ENCODE measurements at places on chromosomes 7 and 10.

- DNase-seq = no peak
These were observed 973.8 kb downstream of the PCDH15 start for GRCh38 chr10:53827261-53827660.

GRCh38 chr10:58701405-58702135 lies 188.9 kb downstream of the BICC1 start:
- peak; percentile 91 for DNase-seq

DNA sequence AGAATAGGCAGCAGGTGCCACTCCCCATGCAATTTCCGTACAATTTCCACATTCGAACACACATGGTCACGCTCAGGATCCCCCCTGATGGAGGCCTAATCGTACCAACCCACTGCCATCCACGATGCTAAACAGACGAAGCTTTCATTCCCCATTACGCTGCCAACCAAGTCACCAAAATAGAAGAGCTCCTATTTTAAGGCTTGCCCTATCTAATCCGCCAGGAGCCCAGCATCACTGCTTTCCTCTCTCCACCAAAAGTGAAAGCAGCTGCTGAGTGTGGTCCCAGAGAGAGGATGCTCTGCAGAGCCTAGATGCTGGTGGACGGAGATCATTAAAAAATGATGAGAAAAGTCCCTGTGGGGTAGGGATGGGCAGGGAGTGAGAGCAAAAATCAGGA lies 43.3 kb downstream of the HSPA12A start:
- no peak for DNase-seq

- no peak for DNase-seq
These were observed 109.4 kb upstream of the PDCD4 start for GRCh38 chr10:110762109-110762848.

- DNase-seq = no peak
These were observed 15.4 kb downstream of the YWHAG start for GRCh38 chr7:76343294-76343930.

GRCh38 chr7:11613292-11613930 lies 218.6 kb downstream of the THSD7A start:
- no peak for DNase-seq

DNA sequence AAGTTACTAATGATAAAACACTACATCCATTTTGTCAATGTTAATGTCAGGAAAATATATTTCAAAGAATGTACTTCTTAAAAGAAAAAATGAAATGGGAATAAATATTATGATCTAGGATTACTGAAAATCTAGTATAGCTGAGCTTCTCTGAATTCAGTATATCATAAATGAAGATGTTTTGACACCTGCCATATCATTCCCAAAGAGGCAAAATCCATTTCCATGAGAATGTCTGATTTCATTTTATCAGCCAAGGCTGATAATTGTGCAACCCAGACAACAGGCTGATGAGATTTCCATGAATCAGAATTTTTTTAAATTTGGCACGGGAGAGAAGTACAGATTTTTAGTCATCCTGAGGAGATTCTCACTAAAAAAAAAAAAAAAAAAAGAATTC lies 32.5 kb downstream of the ZFAND4 start:
- DNase-seq = no peak

DNA sequence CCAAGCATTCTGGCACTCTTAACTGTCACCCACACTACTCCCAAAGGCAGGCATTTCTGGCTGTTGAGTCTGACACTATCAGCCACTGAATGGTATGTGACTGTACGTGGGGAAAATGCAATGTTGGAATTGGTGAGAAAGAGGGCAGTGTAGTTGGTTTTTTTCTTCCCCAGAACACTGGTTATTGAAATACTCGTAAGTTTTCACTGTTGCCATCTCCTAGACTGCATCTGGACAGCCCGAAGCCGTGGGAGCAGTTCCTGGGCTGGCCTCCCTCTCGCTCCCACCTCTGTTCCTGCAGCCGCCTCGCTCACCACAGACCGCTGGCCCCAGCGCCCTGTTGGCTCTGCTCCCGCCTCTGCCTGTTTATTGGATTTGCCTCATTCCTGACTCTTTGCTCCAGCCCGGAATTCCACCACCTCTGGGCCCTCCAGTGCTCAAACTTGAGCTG lies 5.7 kb downstream of the PLCE1 start:
- peak; percentile 43 for DNase-seq

GRCh38 chr10:132938472-132939339 lies 3.7 kb downstream of the CFAP46 start:
- DNase-seq = peak; percentile 12

DNA sequence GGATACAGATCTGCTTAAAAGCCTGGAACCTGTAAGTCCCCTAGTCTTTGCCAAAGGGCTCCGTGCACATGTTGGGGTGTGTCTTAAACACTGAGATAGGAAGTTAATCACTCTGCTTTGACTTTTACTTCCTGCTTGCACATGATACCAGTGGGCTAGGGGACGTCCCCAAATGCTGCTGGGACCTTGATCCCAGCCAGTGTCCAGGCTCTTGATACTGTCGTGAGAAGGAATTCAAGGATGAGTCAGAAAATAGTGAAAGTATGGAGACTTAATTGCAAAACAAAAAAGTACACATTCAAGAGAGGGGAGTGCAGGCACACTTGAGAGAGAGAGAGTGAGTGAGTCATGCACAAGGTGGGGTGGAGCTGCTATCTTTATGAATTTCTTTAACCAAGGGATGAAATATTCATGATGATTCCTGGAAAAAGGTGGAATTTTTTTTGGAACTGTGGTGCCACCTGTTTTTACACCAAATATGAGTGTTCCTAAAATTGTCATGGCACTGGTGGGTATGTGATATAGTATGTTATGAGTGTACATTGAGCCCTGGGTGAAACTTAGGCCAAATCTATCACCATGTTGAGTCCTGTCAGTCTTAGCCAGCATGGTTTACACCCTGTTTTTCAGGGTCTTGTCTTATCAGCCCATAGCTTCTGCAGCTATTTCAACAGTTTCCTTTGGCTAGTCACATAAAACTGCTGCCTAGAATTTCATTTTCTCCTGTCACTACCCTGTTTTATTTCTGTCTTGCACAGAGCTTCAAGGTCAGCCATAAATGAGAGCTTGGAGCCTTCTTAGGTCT lies 88.3 kb upstream of the CYP26C1 start:
- peak; percentile 76 for DNase-seq

DNA sequence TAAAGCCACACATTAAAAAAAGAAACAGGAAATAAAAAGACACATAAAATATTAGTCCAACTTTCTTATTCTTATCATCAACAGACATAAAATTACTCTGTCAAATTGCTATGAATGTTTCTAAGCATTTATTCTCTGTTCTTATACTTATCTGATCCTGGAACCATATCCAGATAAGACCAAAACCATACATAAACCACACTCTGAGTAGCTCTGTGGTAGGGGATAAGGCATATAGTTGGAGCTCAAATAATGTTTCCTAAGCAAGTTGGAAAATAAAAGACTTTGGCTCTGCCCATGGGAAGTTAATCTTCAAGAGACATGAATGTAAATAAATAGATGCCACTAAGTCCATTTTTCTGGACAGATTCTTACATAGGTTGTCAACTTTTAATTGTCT lies 103.1 kb upstream of the PLXDC2 start:
- DNase-seq = no peak

DNA sequence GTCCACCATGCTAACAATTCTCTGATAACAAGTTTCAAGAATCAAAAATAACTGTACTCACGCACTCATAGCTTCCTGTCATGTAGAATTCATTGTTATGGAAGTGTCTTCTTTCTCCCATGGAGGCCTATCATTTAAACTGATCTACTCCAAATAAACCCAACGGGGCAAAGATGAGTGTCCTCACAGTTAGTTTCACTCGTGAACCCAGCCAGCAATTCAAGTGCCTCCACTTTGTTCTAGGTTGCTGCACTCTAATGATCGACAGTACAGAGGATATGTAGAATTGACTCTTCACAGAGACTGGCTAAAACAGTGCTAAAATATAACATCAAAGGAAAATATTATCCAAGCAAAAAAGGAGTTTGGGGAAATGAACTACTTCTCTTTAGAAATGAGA lies 111.4 kb downstream of the LRRN3 start:
- no peak for DNase-seq

GRCh38 chr7:5694912-5695726 lies 86.3 kb downstream of the RNF216 start:
- DNase-seq = peak; percentile 98

DNA sequence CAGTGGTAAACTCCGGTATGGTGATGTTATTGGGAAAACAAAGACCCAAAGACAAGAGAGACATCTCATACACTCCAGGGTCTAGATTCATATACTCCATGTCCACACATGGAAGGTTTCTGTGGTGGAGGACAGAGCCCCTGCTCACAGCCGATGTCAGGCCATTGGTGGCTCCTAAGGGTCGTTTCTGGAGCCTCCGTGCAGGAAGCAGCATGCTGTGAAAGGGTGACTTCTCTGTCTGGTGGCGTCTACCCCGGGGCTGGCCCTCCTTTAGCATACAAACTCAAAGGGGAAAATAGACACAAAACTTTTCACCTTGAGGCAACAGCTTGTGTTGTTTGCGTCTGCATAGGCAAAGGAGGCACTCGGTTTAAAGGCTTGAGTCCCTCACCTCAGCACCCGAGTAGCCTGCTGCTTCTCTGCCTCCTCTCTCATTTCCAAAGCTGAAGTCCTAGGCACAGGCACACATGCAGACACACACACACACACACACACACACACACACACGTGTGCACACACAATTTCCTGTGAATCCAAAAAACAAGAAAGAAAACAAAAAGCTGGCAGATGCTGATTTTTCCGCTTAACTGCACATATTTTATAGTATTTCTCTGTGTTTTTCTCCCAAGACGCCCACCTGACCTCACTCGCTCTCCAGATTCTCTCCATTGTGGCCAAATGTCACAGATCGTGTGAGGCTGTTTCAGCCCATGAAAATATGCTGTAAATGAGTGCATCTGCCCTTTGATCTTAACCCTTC lies 601.4 kb upstream of the MGMT start:
- DNase-seq = no peak

GRCh38 chr7:148921806-148922205 lies 37.7 kb upstream of the EZH2 start:
- no peak for DNase-seq

DNA sequence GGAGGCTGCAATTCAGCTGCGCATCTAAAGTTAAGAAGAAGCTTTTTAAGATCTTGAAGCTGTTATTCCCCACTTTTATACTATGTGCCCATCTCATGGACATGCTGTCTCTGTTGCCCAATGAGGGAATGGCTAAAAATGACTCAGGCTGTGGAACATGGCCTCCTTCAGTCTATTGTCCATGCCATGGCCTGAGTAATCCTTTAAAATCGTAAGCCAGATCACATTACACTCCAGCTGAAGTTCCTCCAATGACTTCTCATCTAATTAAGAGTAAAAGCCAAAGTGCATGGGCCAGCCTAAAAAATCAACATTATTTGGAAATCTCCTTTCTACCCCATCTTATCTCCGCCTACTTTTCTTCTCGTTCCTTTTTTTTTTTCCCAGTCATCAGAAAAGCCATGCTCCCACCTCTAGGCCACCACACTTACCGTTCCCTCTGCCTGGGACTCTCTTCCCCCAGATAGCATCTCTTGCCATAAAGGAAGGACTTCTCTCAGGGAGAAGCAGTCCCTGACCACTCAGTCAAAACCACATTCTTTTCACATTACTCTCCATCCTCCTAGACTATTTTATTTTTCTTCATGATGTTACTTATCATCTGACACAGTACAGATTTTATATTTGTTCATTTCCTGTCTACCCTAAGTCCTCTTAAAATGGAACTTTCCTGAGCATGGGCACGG lies 337.4 kb downstream of the PRPF18 start:
- peak; percentile 89 for DNase-seq

- no peak for DNase-seq
These were observed 23.3 kb downstream of the NEUROG3 start for GRCh38 chr10:69549959-69550358.

- DNase-seq = no peak
These were observed 27.7 kb downstream of the STK32C start for GRCh38 chr10:132279873-132280645.

- DNase-seq = no peak
These were observed 216.6 kb upstream of the YAE1 start for GRCh38 chr7:39349452-39350123.

GRCh38 chr10:69657430-69657829 lies 27.4 kb downstream of the FAM241B start:
- no peak for DNase-seq

- no peak for DNase-seq
These were observed at the start of gene TRIM24 for GRCh38 chr7:138460176-138460648. Gene TRIM24 (plus strand): TSS chr7:138460259. CDS start chr7:138460549, 290 bp downstream.

- peak; percentile 63 for DNase-seq
These were observed 6.5 kb downstream of the FZD8 start for GRCh38 chr10:35635576-35635975.

- DNase-seq = no peak
These were observed 19.2 kb downstream of the ABCB4 start for GRCh38 chr7:87456247-87456646.

DNA sequence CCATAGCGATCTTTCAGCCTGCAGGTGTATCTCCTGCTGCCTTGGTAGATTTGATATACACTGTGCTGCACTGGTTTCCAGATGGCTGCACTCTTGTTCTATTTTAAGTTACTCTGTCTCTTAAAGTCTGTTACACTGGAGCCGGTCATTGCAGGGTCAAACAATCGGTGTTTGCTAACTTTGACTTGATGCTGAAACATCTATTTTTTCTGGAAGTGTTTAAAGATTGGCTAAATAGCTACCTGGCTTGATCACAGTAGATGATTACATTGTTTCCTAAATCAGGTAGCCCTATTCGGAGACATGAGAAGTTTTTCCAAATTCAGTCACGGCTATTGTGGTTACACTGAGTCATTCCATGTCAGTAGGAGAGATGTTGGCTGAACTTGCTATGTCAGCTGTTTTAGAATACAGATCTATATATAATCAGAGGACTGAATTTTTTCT lies 574.8 kb downstream of the ETV1 start:
- DNase-seq = no peak

GRCh38 chr10:6383096-6383812 lies 180.5 kb downstream of the PFKFB3 start:
- DNase-seq = peak; percentile 56

GRCh38 chr7:326273-326672 lies 36.3 kb downstream of the FOXL3 start:
- DNase-seq = no peak

DNA sequence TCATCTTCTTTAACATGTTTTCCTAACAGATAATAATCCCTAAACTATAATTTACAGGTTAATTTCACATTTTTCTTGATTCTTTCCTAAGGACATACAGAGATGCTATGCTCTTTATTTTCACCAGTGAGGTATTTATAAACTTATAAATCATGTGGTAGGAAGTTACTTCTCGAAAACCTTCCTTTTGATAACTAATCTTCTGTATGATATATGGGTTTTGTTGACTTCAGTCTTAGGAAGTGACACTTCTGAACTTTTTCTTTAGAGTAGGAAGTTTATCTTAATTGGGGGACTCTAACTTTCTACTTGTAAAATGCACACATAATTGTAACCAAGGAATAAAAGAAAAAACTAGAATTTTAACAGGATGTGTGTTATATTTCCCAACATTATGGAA lies 9.8 kb upstream of the PNPLA8 start:
- DNase-seq = no peak

DNA sequence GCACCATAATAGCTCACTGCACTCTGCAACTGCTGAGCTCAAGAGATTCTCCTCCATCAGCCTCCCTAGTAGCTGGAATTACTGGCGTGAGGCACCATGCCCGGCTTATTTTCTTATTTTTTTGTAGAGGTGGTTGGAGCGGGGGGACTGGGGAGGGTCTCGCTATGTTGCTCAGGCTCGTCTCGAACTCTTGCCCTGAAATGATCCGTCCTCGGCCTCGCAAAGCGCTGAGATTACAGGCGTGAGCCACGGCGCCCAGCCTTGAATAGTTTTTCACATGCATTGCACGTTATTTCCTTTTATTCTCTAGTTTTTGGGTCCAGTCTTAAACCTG lies 526 bp upstream of the LAMTOR4 start:
- DNase-seq = no peak
